ENCODE measurements at places on chromosomes 7 and 10.

- DNase-seq = no peak
These were observed 325.5 kb downstream of the GRID1 start for GRCh38 chr10:86041116-86041515.

DNA sequence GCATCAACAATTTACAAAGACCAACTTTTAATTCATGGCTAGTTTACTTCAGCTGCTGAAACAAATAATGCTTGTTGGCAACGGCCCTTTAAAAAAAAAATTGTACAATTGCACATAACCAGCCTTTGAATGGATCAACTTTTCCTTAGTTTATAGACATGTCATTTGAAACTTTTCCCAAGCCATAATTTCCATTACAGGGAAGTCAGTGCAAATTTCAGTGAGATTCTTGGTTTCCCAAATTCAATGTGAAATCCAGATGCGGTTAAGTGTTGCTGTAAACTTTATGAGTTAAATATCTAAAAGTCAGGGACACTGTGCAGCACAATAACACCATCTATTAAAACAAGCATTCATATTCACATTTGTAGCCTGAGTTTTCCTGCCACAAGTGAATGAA is 182.2 kb downstream of the JAZF1 start:
- no peak for DNase-seq

DNA sequence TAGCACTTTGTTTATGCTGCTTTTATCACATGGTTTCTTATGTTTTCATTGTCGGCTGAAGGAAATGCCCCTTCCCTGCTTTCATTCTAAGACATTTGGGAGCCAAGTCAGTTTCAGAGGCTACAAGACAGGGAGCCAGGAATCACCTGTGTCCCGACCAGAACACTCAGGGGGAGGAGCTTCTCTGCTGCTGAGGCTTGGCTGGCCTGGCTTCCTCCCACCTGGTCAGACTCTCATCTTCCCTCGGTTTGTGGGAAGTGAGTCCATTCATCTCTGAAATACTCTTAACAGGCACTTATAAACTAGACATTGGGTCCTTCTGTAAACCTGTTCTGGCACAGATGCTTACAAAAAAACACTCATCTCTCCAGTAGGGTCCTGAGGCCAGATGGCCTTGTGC is 19.6 kb upstream of the GOLGA7B start:
- no peak for DNase-seq

GRCh38 chr7:139488810-139489209 is 5.3 kb upstream of the KLRG2 start:
- DNase-seq = peak; percentile 35

DNA sequence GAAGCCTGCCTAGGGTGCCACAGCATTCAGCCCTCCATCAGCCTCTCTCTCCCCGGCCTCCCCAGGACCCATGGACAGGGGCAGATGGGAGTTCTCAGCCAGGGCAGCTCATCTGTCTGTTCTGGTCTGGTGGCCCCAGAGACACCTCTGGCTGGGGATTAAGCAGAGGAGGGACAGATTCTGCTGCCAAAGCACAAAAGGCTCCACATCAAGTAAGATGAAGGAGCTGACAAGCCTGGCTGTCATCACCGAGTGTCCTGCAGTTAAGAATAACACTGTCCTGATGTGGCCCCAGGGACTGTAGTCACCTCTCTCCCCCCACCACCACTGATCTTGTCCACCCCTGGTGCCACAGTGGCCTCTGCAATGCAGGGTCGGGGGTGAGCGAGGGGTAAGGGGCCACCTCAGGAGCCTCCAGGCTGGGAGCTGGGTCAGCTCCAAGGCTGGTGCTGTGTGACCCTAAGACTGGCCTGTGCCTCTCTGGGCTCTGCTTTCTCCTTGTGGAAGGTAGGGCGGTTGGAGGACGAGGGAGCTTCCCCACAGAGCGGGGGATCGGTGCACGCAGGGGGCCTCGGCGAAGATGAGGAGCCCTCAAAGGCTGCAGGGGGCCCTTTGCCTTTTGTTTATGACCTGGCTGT is 18.7 kb downstream of the C10orf105 start:
- peak; percentile 49 for DNase-seq

- DNase-seq = no peak
These were observed 131.2 kb downstream of the HDAC9 start for GRCh38 chr7:18626717-18627116.

GRCh38 chr7:151351967-151352366 is 10.4 kb downstream of the NUB1 start:
- DNase-seq = no peak

DNA sequence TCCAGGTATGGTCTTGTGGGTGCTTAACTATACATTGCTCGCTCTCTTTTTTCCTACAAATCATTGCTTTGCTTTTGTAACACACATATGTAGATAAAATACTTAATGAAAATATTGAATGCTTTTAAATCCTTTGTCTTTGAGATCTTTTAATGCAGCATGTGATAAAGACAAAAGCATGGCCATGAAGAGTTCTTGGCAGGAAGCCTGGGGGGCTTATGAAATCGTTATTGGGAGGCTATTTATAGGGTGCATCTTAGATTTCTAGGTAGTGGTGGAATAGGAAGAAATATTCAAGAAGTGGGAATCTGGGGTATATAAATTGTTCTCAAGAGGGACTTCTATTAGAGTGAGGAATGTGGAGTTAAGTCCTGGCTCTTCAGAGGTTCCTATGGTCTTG is 21.9 kb downstream of the UBE2D1 start:
- DNase-seq = no peak

DNA sequence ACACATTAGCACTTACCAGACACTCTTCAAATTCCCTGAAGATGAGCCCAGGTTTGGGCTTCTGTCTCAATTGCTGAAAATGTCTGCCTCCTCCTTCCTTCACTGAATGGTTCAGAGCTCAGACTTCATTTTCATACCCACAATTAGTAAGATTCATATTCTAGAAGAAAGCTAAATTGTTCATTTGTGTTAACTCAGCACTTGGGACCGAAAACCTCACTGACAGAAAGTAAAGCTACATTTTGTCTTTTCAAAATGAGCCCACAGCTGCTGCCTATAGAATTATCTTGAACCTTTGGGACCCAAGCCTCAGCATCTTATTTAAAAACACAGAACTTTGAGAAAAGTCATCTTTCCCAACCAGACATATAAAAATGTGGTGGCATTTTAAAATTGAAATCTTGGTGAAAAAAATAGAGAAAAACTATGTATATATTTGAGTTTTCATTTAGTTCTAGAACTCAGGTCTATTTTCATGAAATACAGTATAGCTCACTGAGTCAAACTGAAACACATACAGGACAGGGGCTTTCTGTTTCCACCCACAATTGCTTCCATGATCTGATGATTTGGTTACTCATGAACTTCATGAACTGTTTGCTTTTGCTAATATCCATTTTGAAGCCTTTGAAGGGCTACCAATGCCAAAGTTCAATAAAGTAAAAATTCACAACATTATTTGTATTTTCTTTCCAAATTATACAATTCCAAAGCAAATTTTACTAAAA is 119.1 kb upstream of the PFKP start:
- no peak for DNase-seq

DNA sequence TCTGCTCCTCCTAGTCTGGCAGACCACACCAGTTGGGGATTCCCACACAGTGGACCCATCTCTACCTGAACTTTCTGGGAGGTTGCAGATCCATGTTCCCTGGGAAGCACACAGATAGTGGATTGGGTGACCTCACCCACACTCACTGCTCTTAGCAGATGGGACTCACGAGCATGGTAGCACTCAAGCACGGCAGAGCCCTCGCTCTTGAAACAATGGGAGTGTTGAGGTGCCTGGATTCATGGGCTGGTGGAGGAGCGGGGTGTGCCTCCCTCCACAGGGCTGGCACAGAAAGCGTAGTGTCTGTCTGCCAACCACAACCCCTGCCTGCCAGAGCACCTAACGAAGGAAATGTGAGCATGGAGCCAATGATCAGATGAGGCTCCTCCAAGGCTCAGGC is 568.0 kb downstream of the POM121L12 start:
- DNase-seq = no peak

DNA sequence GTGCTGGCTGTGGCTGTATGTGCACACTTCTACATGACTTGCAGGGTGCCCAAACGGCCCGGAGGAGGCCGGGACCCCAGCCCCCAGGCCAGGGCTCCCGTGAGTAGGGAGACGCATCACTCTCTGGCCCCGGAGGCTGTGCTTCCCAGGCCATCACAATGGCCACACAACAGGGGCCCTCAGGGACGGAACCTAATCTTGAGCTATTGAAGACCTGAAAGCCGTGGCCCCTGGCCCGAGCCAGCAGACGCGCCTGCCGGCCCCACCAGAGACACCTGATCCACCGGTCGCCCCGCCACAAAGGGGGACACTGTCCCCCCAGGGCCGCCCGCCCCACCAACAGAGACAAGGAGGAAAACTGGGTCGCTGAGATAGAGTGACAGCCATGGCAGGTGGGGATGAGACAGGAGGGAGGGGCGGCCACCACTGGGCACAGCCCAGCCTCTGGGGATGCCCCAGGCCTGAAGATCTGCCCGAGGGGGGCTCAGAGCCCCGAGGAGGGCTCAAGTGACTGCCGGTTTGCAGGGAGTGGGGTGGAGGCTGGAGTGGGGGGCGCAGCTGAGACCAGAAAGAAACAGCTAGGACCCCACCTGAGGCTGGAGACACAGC is 10.2 kb upstream of the LFNG start:
- DNase-seq = no peak

GRCh38 chr7:155788616-155789000 is 23.7 kb downstream of the SHH start:
- no peak for DNase-seq

DNA sequence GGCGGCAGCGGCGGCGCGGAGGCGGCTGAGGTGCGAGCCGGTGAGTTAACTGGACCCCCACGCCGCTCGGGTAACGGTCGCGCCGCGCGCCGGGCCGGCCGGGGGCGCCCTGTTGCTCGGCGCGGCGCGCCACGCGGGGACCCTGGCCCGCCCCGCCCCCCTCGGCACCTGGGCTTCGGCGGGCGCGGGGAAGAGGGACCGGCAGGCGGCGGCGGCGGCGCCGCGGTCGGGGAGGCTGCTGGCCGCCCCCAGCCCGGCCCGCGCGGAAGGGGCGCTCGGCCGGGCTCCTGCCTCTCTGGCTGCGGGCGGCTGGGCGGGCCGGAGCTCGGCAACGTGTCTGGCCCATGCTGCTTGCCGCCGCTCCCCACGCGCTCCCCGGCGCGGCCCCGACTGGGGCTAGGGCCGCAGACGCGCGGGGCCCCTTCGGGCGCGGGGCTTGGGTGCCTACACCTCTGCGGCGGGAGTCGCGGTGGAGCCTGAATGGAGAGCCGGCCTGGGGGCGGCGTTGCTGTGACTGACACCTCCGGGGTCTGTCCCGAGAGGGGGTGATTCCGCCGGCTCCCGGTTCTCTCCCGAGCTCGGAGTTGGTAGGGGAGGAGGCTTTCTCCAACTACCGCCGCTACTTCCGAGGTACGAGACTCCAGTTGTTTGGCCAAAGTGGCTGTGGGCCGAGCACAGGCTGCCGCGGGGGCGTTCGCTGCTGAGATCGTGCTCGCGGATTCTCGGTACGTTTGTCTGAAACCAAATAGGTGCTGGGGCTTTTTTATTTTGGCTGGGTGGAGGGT is 494 bp downstream of the PALS2 start:
- peak; percentile 56 for DNase-seq

GRCh38 chr7:51640841-51641240 is 324.2 kb upstream of the COBL start:
- no peak for DNase-seq

DNA sequence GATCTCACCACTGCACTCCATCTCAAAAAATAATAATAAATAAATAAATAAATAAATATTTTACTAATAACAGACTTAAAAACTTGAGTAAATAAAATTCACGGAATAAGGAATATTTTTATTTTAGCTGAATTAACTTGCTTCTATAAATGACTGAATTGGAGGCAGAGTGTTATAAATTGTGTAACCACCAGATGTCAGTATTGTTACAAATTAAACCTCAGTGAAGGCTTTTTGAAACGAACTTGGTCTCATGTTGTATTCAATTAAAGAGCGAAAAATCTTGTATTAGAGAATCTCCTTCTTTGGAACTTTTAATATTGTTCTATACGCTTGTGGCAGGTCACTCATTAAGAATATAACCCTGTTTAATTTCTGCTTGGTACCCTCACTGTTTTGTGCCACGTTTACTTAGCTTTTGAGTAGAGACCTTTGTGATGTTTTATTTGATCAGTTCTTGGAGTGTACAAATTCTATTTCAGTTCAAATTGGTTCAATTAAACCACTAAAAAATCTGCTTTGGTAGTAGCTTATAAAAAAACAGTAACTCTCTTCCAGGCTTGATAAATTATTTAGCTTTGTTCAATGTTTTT is 45.6 kb upstream of the SCIN start:
- no peak for DNase-seq

DNA sequence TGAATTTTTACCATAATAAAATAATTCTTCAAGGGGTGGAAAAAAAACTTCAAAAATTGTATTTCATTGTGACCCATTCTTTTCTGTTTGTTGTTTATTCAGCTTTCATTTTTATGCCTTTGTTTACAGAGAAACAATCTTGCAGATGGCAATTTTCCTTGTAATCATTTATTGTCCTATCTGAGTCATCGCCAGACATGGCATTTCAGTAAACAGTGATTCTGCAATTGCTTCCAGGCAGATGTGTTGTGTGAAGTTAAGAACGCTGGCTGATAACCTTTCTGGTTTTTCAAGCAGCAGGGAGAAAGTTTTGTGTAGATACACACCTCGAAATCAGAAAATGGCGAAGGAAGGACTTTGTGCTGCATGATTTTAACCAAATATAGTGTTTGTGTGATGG is 80.7 kb upstream of the RPA3 start:
- peak; percentile 47 for DNase-seq

- no peak for DNase-seq
These were observed 153.2 kb upstream of the FZD8 start for GRCh38 chr10:35795131-35795824.

DNA sequence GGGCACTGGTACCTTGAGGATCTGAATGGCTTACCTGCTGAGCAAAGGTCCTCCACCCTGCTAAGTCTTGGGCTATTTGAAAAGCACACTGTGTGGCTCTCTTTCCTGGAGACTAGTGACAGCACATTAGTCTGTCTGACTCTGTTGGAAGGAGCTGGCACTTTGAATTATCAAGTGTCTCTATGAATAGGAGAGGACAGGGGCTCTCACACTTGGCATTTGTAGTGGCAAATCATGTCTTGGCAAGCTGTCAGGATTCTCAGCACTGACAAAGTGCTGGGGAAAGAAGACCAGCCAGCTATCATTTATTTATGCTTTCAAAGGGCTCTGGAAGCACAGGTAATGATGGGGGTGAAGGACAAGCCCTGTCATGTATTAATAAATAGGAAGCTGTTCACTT is 62.8 kb downstream of the MTPN start:
- DNase-seq = no peak

- DNase-seq = no peak
These were observed 492.9 kb downstream of the PTPRN2 start for GRCh38 chr7:158094671-158095226.

GRCh38 chr10:112475575-112476218 is 28.7 kb downstream of the VTI1A start:
- no peak for DNase-seq

- no peak for DNase-seq
These were observed 320.7 kb upstream of the MAGI2 start for GRCh38 chr7:79774150-79774549.

- peak; percentile 28 for DNase-seq
These were observed 233.9 kb downstream of the RPS24 start for GRCh38 chr10:78267598-78267997.

- DNase-seq = no peak
These were observed 2.0 kb downstream of the NOD1 start for GRCh38 chr7:30476459-30477145.

GRCh38 chr7:112006071-112006470 is 200.1 kb downstream of the DOCK4 start:
- DNase-seq = no peak

GRCh38 chr7:142854372-142855113 is at the start of gene EPHB6:
Gene EPHB6 (plus strand): TSS chr7:142855076. CDS start chr7:142863228, 8,152 bp downstream.
- peak; percentile 31 for DNase-seq

All from BE2C (cell line).